Aorta (tissue), 5 donors: ENCODE measurements at places on chromosomes 3 and 15.

GRCh38 chr3:20637729-20638128 is 451.7 kb upstream of the SGO1 start:
- H3K27me3 ChIP-seq: no peaks in the 10 kb centered on the region
- no peaks in the 10 kb centered on the region for H3K36me3 ChIP-seq
- no peak overlapping the region for H3K4me3 ChIP-seq
- no peaks in the 10 kb centered on the region for H3K4me1 ChIP-seq

GRCh38 chr15:51731549-51732267 is 5.7 kb downstream of the LYSMD2 start:
- no peaks in the 10 kb centered on the region for H3K36me3 ChIP-seq
- no peak for DNase-seq
- H3K4me1 ChIP-seq: peaks cover 2% of the 10 kb centered on the region
- H3K27me3 ChIP-seq: no peaks in the 10 kb centered on the region
- peak overlapping the region; percentile 33 for H3K27ac ChIP-seq
- no peak overlapping the region for H3K4me3 ChIP-seq

DNA sequence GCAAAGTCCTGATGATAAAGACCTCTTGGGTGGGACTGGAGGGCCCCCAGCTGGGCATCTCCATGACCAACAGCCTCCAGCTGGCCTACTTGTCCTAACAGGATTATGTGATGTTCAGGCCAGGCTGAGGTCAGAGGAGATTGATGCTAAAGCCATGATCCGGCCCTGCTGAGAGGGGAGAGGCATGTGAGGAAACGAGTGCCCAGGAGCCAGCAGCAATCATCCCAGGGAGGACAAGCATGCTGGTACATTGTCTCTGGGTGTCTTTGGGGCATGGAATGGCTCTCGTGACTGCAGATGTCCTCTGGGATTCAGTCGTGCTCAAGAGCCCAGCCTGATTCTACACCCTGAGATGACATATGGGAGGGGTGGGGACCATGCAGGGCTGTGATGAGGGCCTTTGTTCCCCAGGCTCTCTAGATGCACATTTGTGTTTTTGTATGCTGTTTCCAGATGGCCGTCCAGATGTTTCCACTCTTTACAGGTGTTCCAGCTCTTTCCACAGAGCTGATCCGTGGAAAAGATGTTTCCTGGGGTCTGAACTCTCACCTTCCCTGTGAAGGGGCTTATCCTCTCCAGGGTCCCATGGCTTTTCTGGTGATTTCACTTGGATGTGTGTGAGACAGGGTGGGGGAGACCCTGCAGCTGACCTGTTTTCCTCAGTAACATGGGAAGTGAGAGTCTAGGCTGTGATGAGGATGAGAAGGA is 20.2 kb downstream of the SLC24A1 start:
- no peaks in the 10 kb centered on the region for H3K27me3 ChIP-seq
- no peak overlapping the region for H3K27ac ChIP-seq
- no peaks in the 10 kb centered on the region for H3K4me1 ChIP-seq
- no peak for DNase-seq

GRCh38 chr3:55333046-55333445 is 154.1 kb downstream of the WNT5A start:
- no peak for DNase-seq
- no peak overlapping the region for H3K27ac ChIP-seq
- no peaks in the 10 kb centered on the region for H3K27me3 ChIP-seq
- H3K36me3 ChIP-seq: no peaks in the 10 kb centered on the region
- no peaks in the 10 kb centered on the region for H3K4me1 ChIP-seq
- H3K4me3 ChIP-seq: no peak overlapping the region

DNA sequence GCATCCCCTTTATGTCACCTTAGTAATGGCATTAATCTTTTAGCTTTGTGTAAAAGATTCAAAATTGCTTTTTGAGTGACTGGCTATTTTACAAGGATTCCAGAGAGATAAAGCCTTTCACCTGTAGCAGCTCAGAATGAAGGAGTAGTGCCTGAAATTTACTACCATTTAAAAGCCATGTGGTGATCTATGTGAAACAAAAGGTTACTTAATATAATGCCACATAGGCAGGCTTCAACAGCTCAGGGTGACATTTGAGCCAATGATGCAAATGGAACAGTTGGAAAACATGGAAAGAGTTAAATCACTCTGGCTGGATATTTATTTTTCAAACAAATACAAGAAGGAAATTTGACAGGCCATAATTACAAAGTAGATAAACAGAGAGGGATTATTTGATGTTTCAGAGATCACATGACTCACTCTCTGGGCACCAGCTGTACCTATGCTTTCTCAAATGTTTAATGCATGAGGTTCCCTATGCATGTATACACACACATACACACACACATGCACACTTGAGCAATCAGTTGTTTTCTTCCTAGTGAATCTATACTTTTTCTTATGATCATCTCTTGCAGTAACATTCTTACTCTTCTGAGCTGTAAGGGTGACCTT is 171.5 kb downstream of the ZMAT3 start:
- no peaks in the 10 kb centered on the region for H3K4me1 ChIP-seq
- DNase-seq: no peak
- H3K27ac ChIP-seq: no peak overlapping the region
- H3K4me3 ChIP-seq: no peak overlapping the region

GRCh38 chr3:159953325-159954085 is 35.1 kb upstream of the IL12A start:
- no peaks in the 10 kb centered on the region for H3K27me3 ChIP-seq
- H3K27ac ChIP-seq: no peak overlapping the region
- no peaks in the 10 kb centered on the region for H3K36me3 ChIP-seq
- H3K4me3 ChIP-seq: no peak overlapping the region
- no peak for DNase-seq
- H3K4me1 ChIP-seq: no peaks in the 10 kb centered on the region

GRCh38 chr15:67882487-67883233 is 42.8 kb upstream of the RNU6-1 start:
- DNase-seq: no peak
- no peaks in the 10 kb centered on the region for H3K27me3 ChIP-seq
- H3K27ac ChIP-seq: no peak overlapping the region
- no peak overlapping the region for H3K4me3 ChIP-seq
- H3K36me3 ChIP-seq: no peaks in the 10 kb centered on the region

DNA sequence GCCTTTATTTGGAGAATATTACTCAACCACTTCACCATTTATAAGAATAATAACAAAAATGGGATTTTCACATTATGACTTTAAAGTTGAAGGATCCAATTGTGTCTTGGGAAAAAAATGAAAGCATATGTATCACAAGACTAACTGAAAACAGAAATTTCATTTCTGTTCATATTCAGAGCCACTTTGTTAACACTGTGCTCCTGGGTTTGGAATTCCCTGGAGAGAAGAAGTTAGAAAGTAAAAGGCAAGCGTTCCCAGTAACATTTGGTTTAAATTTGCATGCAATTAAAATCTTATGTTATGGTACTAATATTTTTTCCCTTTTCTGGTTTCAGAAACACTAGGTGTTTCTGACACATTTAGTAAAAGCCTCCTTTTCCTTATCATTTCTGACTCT is 230.8 kb downstream of the RBMS3 start:
- peaks cover 1% of the 10 kb centered on the region for H3K4me1 ChIP-seq
- no peak for DNase-seq
- H3K27me3 ChIP-seq: no peaks in the 10 kb centered on the region
- no peak overlapping the region for H3K4me3 ChIP-seq

DNA sequence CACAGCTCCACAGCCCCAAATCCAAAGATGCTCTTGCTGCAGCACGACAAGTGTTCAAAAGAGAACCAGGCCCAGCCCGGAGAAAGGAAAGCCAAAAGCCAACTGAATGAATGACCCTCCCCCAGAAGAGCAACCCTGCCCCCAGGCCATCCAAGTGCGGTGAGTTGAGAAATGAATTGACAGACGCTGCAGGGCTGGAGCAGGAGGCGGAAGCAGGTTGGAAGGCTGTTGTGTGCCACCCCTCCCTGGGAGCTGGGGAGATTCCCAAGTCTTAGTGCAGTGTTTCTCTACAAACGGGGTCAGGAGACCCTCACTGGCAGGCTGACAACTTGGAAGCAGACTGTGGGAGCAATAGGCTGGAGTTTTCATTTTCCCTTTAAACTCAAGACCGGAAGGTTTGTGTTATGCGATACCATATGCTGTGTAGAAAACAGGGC is 3.5 kb upstream of the SPTBN5 start:
- H3K36me3 ChIP-seq: no peaks in the 10 kb centered on the region
- no peak for DNase-seq
- no peaks in the 10 kb centered on the region for H3K27me3 ChIP-seq
- no peaks in the 10 kb centered on the region for H3K4me1 ChIP-seq
- H3K27ac ChIP-seq: no peak overlapping the region
